GM12865 (cell line): ENCODE measurements at places on chromosomes 6 and 20.

DNA sequence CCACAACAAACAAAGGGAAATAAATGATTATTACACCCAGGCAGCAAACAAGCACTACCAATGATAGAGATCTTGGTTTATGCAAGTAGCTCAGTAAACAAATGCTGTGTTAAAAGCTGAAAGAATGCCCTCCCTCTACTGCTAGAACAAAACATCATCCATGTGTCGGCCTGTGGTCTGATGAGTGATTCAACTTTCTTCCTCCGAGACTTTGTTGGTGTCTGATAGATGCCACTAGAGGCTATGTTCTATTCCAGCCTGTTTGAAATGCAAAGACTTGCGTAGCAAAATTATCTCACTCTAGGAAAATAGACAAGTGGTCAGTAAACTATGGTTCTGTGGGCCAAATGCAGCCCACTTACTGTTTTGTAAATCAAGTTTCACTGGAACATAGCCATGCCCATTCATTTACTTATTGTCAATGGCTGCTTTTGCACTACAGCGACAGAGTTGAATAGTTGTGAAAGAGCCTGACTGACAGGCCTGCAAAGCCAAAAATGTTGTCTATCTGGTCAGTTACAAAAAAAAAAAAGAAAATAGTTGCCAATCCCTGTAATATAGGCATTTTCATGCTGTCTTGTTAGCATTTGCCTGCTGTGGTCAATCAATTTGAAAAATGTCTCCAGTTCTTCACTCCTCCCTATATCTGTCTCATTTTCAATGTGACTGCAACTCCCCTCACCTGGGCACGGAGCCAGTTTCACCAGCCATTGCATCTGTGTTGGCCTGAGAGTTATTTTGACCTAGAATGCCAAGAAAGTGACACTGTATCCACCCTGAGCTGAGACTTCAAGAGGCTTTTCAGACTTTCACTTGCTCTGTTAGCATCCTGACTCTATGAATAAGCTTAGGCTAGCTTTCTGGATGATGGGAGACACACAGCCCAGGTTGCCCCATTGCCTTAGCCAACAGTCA is 544.6 kb upstream of the BTBD3 start:
- DNase-seq: peak; percentile 74

- no peak for DNase-seq
These were observed 130.3 kb upstream of the PMEPA1 start for GRCh38 chr20:57840066-57840465.

GRCh38 chr6:72689107-72689954 is 67.5 kb downstream of the KCNQ5 start:
- peak; percentile 95 for DNase-seq

DNA sequence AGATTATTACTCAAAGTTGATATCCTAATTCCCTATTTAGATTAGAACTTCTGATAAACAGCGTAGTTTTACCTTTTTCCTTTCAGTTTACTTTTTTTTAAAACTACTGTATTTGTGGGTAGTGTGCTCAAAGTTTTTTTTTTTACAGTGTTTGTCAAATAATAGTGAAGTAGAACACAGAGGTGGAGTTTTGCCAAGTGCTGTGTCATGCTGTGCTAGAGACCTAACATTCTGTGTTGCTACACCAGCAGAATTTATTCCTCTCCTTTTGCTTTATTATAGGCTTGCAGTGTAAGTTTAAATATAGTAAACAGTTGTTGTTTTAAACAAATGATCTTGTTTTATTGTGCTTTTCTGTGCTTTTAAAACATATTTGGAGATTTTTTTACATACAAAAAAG is 125.4 kb downstream of the HIVEP1 start:
- no peak for DNase-seq

GRCh38 chr6:84516154-84516553 is 248.2 kb downstream of the TBX18 start:
- no peak for DNase-seq

GRCh38 chr20:41499961-41500725 is 118.0 kb downstream of the CHD6 start:
- DNase-seq: no peak

GRCh38 chr20:17843246-17844132 is 125.1 kb downstream of the SNX5 start:
- DNase-seq: peak; percentile 72

DNA sequence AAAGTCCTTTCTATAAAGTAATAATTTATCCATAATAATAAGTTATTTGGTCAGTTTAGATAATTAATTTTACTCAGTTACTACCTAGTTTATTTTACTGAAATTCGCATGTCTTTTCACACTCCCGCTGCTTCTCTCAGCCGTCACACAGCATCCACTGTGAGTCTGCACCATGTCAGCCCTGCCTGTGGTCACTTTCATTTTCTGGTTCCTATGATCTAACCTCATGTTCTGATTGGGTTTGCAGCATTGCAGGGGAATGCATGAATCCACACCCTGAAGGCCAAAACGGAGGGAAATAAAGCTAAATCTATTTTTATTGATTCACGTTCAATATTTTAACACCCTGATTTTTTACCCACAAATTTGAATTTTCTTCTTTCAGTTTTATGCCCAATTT is 47.4 kb downstream of the PDE10A start:
- peak; percentile 12 for DNase-seq

- DNase-seq: no peak
These were observed 53.1 kb downstream of the NINL start for GRCh38 chr20:25532015-25532751.

DNA sequence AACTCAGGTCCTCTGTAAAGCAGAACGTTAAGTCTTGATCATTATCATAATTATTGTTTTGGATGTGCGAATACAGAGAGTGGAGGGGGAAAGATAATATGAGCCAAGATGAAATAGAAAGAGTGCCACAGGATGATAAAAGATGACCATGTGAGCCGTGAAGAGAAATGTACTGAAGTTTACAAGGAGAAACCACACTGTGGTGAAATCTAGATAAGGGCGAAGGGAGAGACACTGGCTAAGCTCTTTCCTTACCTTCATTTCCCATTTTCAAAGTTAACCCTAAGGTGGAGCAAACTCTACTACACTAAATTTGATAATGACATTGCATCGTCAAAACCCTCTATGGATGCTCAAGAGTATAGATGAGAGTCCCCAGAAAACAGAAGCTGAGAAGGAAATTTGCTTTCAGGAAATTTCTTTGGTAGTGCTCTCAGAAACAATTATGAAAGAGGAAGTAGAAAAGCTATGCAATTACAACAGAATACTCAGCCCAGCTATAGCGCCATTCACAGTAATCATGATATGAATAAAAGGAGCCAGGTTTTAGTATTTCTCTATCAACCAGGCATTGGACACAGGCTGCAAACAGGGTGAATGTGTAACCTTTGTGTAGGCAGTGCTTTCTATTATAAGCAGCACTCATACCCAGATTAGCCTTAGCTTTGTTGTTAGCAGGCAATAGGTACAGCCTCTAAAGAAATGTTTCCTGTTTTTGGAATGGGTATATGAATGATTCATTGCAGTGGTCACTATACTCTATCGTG is 1080.7 kb downstream of the GRIK2 start:
- DNase-seq: no peak

DNA sequence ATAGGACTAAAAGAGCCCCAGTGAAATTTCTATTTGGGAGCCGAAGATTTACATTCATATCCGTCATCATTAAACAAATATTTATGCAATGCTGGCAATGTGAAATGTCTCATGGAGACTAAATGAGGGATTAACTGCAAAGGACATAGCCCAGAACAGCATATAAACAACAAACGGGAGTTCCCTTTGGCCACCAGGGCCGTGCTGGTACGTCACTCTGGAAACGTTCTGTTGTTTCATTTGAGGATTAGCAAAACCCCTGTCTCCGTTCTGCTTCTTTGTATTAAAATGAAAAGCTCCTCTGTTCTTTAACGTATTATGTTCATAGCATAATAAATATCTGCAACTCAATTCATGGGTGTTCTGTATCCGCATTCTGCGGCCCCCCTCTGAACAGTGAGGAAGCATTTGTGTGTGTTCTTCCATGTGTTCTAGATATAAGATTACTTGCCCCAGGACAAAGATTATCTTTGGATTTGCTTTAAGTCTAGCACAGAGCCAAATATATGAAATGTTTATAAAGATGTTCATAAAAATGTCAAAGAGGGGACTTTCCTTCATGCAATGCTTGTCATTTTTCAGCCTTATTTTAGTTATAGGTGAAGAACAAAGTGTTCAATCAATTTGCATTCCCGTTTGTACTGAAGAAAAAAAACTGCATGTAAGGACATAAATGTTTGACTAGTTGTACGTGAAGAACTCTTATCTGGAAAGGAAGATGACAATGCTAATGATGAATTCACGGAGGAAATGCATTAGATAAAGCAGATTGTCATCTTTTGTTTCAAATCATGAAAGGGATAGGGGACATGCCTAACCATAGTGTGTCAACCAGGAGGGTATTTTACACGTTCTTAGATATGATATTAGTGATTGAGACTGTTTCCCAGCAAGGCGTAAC is 90.0 kb upstream of the TNFAIP3 start:
- no peak for DNase-seq

- peak; percentile 82 for DNase-seq
These were observed 267.9 kb upstream of the PLN start for GRCh38 chr6:118280210-118280609.

DNA sequence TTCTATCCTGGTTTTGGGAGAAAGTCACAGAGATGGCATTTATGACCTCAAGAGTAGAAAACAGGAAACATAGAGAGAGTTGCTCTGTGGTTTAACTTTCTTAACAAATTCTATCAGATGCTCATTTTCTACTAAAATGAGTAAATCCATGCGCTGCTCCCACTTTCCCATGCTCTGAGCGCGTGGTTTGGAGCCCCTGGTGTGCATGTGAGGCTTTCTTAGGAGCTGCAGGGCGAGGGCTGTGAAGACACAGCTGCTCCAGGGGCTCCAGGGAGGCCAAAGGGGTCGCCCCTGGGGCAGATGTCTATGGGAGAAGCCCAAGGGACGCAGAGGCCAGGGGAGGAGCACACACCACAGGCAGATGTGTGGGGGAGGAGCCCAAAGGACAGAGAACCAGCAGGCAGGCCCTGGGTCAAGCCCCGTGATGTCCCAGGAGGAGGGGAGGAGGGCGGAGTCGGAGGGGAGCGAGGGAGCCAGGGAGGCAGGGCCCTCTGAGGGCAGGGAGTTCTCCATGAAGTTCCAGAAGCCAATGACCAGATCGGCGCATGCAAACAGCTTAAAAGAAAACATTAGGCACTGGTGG is 122.9 kb downstream of the IRF4 start:
- no peak for DNase-seq

GRCh38 chr20:37669062-37669772 is 24.6 kb upstream of the CTNNBL1 start:
- DNase-seq: no peak

DNA sequence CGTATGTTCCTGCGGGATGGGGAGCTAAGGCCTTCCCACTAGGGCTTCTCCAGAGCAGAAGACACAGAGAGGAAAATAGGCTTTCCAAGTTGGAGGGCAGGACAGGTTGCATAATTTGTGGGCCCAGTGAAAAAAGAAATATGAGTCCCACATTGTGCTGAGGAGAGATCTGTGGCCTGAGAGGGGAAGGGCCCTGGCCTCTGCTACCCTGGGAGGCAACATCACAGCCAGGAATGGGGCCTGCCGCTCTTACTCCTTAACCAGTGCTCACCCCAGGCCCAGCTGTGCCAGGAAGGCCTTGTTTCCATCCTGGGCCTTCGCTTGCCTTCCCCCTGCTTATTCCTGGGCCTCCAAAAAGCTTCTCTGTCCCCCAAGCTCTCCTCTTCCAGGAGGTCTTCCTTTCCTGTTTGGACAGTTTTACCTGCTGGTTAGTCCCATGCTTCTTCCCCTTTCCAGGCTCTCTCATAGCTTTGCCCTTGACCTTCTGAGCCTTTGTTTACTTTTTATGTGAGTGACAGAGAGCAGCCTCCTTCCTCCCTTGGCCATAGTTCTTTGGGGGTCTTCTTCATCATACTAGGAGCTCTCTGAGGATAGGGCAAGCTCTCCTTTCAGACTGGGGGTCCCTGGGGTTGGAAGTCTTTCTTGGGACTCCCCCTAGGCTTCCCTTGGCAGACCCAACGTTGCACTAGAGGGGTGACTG is 26.2 kb upstream of the VEGFA start:
- DNase-seq: no peak

DNA sequence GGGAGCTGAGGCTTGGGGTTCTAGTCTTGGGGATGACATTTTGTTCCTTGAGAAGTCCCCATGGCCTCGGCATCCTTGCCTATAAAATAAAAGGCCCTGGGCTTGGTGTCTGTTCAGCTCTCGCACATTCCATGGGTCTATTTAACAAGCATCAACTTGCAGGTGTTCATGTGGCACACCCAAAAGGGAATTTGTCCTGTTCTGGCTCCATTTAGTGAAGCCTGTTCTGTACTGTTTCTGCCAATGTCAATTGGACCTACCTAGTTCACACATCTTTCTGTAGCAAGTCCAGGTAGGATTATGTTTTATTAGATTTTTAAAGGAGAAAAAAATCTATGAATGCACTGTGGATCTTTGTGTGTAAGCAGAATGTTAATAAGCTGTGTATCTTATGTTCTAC is 262.0 kb downstream of the HIVEP2 start:
- DNase-seq: no peak

DNA sequence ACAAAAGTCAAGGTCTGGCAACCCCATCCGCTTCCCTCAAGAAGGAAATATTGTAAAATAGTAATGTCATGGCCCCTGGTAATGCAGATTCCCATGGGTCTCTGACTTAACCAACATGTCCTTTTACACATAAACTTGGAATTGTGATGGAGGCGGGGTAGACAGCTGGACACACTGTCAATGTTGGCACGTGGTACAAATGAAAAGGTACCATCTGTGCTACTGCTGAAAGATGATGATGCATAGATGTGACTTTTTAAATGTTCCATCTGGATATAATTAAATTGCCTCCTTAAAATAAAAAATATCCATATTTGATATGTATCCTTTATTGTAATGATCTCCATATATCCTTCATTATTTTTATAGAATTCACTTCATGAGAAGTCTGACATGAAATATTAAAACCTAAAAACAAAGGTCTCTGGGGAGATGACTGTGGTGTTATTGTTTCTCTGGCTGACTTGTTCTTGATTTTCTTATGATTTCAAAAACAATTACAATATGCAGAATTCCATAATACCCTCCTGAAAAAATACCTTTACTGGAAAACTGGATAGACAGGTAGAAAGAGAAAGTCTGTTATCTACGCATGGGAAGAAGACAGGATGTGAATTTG is 104.5 kb downstream of the MKKS start:
- DNase-seq: no peak

- no peak for DNase-seq
These were observed 416.8 kb upstream of the SPTLC3 start for GRCh38 chr20:12591949-12592470.

GRCh38 chr6:122984393-122984792 is 11.6 kb upstream of the CLVS2 start:
- no peak for DNase-seq
